ENCODE measurements at places on chromosomes 16 and 17.

- no peak for DNase-seq
These were observed 22.1 kb downstream of the CNTNAP1 start for GRCh38 chr17:42704490-42704836.

- DNase-seq: no peak
These were observed 1.3 kb upstream of the MYO1D start for GRCh38 chr17:32878211-32878610.

DNA sequence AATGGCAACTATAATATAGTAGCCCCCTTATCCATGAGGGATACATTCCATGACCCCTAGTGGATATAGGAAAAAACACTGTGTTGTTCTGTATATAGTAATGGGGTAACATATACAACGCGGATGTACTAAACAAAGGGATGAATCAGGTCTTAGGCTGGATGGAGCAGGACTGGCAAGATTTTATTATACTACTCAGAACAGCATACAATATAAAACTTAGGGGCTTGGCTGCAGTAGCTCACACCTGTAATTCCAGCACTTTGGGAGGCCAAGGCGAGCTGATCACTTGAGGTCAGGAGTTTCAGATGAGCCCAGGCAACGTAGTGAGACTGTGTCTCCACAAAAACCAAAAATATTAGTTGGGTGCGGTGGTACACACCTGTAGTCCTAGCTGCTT, 26.8 kb downstream of the VMP1 start:
- DNase-seq: no peak

GRCh38 chr16:50717091-50717490, 23.7 kb downstream of the NOD2 start:
- DNase-seq: no peak
